Kasumi-1 (cell line): ENCODE measurements at places on chromosomes 12 and 14.

DNA sequence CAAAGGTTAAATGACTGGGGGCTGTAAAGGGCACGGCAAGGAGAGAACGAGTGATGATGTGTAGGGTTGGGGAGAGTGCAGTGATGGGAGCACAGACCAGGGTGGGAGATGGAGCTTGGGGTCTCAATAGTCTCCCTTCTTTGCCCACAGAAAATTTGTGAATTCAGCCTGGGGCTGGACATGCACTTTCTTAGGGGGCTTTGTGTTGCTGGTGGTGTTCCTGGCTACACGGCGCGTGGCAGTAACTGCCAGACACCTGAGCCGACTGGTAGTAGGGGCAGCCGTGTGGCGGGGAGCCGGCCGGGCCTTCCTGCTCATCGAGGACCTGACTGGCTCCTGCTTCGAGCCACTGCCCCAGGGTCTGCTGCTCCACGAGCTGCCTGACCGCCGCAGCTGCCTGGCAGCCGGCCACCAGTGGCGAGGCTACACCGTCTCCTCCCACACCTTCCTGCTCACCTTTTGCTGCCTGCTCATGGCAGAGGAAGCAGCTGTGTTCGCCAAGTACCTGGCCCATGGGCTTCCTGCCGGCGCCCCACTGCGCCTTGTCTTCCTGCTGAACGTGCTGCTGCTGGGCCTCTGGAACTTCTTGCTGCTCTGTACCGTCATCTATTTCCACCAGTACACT is 1.7 kb downstream of the FITM1 start:
- no peak for DNase-seq

DNA sequence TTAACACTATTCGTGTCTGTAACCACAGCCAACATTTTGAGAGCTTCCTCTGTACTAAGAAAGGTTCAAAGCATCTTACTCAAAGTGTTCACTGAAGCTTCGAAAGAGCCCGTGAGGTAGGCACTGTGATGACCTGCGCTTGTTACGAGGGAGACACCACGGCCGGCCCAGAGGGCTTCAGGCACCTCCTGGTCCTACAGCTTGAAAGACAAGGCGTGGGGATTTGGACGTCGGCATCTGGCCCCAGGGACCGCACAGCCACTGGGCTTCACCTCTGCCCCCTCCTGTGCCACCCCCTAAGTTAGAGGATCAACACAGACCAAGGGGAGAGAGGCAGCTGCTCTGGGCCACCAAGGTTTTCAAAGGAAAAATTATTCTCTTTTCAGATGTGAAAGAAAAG is 75.6 kb downstream of the RIMBP2 start:
- no peak for DNase-seq

GRCh38 chr14:31229638-31230572 is 22.3 kb upstream of the HECTD1 start:
- peak; percentile 83 for DNase-seq

DNA sequence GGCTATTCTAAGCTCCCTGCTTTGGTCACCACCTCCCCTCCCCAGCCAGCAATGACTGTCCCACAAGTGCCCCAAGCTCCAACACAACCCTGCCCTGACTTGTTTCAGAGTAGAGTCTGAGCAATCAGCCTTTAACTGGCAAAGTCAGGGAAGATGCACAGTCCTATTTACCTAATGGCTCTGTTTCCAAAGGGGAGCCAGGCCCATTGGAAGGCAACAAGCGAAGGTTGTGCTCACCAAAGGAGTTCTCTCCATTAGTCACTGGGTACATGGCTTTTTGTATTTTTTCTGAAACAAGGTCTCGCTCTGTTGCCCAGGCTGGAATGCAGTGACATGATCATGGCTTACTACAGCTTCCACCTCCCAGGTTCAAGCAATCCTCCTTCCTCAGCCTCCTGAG is 267.1 kb upstream of the CRY1 start:
- no peak for DNase-seq

DNA sequence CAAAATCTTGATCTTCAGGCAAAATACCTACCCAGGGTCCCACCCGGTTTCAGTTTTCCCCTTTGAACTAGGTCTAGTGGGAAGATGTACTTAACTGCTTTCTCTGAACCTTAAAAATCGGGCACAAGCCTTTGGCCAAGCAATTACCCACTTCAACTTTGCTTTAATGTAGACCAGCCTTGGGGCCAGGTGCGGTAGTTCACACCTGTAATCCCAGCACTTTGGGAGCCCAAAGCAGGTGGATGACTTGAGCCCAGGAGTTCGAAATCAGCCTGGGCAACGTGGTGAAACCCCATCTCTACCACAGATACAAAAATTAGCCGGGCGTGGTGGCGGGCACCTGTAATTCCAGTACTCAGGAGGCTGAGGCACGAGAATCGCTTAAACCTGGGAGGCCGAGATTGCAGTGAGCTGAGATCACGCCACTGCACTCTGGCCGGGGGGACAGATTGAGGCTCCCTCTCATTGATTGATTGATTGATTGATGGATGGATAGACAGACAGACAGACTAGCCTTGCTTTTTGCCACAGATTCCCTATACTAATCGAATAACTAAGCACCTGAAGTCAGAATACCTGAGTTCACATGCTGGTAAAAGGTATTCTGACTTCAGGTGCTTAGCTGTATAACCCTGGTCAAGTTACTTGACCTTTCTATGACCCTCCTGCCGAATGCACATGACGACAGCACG is 1.9 kb downstream of the CLIP1 start:
- no peak for DNase-seq

GRCh38 chr12:69616025-69616424 is 5.3 kb upstream of the LRRC10 start:
- no peak for DNase-seq

DNA sequence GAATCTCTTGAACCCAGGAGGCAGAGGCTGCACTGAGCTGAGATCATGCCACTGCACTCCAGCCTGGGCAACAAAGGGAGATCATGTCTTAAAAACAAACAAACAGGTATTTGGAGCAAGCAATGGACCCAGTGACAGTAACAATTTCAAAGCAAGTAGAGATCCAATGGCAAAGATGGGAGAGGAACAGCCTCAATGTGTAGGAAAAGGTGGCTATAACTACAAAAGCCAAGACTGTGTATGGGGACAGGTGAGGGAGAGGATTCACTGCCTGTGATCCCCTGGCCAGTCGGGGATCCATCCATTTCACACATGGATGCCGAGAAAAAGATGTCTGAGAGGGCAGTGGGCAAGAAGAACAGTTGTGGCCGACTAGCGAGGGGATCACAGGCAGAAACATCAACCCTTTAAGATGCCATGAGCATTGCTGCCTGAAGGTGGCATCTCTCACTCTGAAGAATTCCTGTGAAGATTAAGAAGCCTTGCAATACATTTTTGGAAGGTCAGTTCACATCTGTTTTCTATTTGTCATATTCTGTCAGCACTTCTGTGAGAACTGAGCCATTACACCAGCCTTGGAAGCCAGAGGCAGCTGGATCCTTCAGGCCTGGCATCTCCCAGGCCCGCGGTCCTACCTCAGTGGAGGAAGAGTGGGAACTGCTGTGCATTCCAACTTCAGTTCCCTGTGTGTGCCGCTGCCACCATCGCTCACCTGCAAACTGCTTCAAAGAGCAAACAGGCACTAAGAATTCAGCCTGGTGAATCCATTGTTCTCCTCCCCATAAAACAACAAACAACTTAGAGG is 54.5 kb upstream of the FRS2 start:
- DNase-seq = peak; percentile 58

DNA sequence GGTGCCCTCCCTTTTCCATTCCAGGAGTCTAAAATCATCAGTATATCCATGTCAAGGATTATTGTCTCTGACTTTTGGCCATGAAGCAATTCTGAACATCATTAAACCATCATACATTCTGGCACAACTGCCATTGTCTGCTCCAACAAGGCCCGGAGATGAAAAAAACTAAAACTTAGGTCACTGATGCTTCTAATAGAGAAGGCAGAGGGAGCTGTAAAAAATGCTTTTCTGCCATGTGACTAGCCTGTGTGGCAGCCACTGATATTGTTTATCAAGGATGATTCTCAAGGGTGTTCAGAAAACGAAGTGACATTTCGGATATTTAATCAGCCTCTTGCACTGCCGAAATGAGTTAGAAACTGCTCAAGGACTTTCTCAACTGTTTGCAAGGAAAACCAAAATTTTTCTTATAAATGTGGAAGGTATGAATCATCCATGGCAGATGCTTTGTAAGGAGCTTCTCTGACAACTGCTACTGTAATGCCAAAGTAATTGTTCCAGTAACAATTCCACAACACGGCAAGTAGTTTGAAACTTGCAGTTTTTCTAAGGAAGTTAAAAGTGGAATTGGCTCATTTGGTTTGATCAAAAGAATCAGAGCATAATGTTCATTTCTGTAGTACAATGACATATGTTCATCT is 1076.5 kb upstream of the FLRT2 start:
- DNase-seq = no peak

GRCh38 chr12:59388694-59389093 is 207.1 kb upstream of the SLC16A7 start:
- no peak for DNase-seq

DNA sequence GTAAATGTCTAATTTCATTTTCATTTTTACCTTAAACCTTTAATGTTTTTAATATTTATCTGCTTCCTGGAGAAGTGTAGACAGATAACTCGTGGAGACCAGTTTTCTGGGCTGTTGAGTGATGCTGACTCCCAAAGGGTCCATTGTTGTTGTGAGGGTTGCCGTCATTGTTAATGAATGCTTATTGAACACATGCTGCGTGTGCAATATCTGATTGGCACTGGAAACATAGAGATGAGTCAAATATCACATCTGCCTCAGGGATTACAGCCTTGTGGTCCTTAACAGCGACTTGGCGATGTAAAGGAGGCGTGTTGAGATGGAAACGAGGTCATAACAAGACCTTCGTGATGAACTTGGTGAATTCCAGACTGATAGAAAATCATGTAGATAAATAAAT is 85.9 kb downstream of the FBXW8 start:
- DNase-seq = no peak

- peak; percentile 31 for DNase-seq
Observed at GRCh38 chr12:2291182-2291832, 238.5 kb downstream of the CACNA1C start.

DNA sequence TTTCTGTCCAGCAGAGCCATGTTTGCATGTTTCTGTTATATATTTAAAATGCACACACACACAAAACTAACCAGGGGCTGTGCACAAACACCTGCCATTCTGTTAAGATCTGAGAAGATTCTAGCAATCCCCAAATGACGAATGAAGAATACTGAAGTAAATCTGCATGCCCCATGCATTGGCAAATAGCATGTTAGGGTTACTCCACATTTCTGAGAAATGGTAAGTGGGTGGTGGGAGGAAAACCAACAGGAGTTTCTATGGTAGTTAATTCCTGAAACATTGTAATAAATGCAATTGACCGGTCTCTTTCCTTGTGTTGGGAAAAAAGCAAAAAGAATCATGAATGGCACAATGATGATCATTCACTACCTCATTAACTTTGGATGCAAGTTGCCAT is 318.0 kb downstream of the BCAT1 start:
- DNase-seq = no peak

DNA sequence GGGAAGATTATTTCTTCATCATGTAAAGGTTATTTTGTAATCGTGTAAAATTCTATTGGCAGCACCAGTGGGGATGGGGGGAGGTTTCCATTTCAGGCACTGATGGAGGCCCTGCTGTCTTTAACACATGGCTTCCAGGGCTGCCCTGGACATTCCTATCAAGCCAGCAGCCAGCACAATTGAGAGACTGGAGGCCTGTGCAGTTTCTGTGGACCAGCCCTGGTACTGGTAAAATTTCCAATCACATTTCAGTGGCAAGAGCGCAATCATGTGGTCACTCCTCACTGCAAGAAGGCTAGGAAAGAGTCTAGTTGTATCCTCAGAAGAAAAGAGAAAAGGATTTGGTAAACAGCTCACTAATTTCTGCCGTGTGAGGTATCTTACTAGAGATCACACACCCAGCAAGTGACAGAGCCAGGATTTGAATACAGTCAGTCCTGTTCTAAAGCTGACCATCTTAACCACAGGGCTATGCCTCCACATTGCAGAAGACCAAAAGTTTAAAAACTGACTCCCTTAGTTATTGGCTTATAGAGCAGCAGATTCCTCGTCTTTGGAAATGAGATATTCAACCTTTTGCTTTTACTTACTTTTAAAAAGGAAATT is 179.4 kb upstream of the ARHGAP5 start:
- no peak for DNase-seq

- DNase-seq = no peak
Observed at GRCh38 chr14:99363616-99364290, 91.8 kb upstream of the BCL11B start.

DNA sequence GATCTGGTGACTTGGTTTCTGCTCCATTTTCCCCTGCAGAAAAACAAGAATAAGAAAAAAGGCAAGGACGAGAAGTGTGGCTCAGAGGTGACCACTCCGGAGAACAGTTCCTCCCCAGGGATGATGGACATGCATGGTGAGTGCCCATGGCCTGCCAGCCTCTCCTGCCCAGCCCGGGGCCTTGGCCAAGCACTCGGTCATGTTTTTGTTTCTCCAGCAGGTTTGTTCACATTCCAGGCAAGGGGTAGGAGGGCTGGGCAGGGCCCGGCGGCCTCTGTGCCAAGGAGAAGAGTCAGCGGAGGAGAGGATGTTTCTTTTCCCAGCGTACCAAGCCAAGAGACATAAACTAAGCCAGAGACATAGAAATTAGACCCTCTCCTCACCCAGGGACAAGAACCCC is 13.6 kb downstream of the BCL7A start:
- no peak for DNase-seq

GRCh38 chr14:64604001-64604400 is 54.2 kb downstream of the PPP1R36 start:
- no peak for DNase-seq

- DNase-seq = no peak
Observed at GRCh38 chr14:32656601-32657000, 282.1 kb upstream of the NPAS3 start.

DNA sequence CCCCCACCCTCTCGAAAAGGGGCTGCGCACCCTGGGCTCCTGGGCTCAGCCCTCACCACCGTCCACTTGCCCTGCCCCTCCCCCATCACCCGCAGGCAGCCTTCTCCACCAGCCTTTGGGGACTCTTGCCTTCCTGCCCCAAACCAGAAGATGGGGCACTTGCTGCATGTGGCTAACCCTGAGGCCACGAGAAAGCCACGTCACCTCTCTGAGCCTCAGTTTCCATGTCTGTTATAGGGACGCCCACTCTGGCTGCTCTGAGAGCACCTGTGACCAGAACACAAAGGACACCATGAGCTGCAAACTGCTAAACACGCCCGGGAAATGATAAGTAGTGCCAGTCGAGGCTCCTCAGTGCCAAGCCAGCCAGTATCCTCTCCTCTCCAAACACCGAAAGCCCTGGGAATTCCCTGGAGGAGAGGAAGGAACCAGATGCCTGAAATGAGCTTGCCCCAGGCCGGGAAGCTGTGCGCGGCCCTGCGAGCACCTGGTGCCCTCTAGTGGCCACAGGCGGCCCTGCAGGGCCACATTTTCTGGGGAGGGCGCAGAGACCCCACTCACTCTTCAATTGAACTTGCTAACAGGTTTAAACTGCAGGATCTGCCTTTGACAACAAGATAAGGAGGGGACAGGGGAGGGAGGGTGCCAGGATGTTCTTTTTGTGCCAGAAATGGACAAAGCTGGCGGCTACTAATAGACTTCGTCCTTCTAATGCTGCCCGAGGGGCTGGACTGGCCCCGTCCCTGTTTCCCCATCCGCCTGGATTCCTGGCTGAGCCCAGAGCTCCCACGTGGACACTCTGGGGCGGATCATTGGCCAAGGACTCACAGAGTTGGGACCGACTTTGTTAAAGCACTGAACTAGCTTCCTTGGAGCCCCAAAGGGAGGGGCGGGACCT is 10.2 kb upstream of the SERPINA9 start:
- DNase-seq = peak; percentile 25
